Mucosa of gallbladder (tissue), 1 donor: ENCODE measurements at places on chromosomes 13 and 19.

- DNase-seq, result no peak
These were observed 556.3 kb downstream of the PCDH17 start for GRCh38 chr13:58187881-58188280.

- DNase-seq, result no peak
These were observed 18.1 kb upstream of the NDUFS7 start for GRCh38 chr19:1365319-1366269.

DNA sequence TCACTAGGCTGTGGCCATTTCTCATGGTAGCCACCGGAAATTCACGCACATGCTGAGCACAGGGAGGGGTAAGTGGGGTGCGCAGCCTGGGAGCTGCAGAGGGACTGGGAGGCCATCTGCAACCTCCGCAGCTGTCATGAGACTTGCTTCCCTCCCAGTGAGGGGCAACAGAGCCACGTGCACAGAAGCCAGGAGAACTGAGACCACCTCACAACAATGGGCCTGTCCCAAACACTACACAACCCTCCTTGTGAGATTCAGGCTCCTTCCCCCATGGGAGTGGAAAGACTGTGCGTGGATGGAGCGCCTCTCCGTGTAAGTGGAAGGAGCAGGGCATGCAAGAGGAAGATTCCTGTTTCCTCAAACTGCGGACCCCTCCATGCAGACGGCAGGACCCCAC, 8.8 kb downstream of the C3 start:
- DNase-seq, result no peak

DNA sequence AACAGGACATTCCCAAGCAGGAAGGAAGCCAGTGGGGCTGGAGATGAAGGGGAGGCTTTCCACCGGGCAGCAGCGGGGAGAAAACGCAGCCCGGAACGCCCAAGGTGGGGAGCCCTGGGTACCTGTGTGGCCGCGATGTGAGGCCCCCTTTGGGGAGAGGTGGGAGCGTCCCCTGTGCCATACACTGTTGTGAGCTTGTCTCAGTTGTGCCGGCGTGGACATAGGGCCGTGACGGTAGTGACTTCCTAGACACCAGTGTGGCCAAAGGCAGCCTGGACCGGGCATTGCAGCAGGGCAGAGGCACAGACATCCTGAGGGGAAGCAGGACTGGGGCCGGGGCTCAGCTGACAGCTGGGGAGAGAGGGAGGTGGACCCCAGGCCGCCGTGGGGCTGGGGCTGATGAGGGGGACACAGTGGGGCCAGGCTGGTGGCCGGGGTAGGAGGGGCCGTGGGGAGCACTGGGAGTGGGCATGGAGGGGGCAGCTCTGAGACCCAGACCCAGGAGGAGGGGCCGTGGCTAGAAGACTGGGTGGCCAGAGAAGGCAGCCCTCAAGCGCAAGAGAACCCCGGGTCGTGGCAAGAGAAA, 38.5 kb upstream of the TFDP1 start:
- no peak for DNase-seq

DNA sequence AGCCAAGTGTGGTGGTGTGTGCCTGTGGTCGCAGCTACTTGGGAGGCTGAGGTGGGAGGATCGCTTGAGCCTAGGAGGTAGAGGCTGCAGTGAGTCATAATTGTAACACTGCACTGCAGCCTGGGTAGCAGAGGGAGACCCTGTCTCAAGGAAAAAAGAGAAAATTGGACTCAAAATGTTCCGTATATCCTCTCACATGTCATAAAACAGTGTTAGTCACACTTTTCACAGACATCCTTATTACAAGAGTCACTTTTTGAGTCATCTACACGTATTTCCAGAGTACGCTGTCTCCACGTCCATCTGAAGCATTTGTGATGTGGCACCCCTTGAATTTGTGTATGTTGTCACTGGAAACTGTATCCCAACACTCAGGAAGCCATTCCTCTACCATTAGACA, 133.0 kb downstream of the SIPA1L3 start:
- DNase-seq, result no peak
